ENCODE measurements at places on chromosomes 6 and 20.

- DNase-seq: no peak
Observed at GRCh38 chr6:164693944-164694343, 615.5 kb downstream of the C6orf118 start.

GRCh38 chr6:24861934-24862333 is 63.2 kb upstream of the ARMH2 start:
- no peak for DNase-seq

DNA sequence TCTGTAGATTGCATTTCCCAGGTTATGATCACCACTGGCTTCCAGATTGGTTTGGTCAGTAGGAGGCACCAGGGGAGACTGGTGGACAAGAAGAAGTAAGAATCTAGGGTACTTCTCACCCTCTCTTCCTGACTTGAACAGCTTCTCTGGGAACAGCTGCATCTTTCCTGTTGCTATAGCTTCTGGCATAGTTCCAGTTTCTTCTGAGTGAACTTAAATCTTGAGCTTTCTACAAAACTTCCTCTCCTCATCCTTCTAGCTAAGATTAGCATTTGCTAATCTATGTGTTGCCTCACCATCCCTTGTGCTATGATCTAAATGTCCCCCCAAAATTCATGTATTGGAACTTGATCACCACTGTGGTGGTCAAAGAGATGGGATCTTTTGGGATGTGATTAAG is 724.6 kb downstream of the UTRN start:
- no peak for DNase-seq

GRCh38 chr6:111721753-111722154 is 116.1 kb upstream of the TRAF3IP2 start:
- no peak for DNase-seq

DNA sequence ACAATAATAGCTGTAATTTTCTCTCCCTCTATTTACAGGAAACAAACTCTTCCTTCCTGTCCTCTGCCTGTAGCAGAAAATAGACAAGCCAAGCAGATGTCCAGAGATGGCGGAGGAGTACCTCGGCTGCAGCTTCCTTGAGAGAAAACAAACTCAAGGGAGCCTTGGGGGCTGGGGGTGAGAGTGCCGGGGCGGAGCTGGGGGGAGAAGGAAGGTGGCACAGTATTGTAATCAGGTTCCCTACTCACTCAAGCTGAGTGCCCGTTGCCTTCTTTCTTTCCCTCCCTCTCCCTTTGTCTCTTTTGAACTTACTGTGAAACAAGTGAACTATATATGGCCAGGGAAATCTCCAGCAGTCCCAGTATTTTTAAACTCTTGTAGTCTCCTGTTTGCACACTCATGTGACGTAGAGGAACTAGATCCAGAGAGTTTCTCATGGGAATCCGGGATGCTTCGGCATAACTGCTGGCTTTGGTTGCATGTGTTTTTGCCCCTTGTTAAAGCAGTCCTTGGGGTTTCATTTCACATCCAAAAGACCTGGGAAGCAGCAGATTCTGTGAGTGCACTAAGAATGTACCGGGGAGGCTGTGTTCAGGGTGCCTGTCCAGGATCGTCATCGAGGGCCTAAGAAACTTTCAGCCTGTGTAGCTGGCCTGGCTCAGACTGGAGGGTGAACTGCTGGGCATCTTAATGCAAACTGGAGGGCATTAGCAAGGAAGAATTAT is 44.6 kb upstream of the HDDC2 start:
- DNase-seq: no peak

DNA sequence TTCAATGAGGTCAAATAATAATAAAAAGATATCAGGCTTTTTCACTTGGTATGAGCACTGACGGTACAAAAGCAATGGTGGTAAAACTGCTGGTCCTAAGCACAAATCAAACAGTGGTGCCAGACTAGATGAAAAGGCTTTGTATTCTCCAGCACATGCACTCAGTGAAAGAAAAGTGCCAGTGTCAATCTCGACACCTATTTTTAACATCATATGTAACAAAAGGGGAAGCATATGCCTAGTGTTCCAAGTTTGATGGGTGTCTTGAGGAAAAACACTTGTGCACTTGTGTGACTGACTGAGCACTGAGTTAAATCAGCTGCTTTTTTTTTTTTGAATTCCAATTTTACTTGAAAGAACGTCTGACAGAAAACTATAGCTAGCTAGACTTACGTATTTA is 27.3 kb downstream of the MED23 start:
- no peak for DNase-seq

GRCh38 chr6:113115196-113115595 is 741.9 kb upstream of the MARCKS start:
- DNase-seq: no peak

DNA sequence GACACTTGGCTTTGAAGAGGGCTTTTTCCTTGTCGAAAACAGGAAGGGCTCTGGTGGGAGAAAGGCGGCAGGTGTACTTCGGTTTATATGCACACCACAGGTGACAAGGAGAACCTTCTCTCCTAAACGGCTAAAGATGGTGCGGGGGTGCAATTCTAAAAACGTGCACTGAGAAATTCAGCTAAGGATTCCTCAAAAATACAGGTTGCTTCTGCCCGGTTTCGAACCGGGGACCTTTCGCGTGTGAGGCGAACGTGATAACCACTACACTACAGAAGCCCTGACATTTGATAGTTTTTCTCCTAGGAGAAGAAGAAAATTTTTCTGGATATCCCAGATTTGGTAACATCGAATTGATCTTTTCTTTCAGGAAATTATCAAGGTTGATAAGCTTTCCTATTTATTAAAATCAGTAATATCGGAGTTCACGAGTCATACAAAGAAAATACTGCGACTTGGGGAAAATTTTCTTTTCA is 32.0 kb downstream of the POM121L2 start:
- DNase-seq: peak; percentile 65

DNA sequence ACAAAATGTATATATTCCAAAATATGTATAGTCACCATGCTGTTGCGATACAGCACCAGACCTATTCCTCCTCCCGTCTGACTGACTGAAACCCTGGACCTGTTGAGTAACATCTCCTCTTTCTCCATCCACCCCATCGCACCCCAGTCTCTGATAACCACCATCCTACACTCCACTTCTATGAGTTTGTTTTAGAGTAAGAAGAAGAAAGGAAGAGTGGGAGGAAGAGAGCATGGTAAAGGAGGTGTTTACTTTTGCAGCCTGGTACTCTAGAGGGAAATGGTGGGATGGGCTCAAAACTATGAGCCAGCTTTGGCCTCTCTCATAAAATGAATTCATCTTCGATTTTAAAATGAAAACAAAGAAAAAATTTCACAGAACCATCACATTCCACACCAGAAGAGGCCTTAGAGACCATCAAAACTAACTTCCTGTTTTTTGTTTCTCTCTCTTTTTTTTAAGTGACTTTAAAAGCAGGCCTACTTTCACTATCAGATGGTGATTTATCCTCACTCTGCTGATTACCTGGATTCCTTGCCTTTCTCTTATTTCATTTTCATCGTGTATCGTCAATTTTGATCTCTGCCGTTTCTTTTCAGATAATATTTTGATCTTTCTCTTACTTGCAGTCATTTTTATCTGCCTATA is 16.8 kb upstream of the FUCA2 start:
- no peak for DNase-seq

- no peak for DNase-seq
Observed at GRCh38 chr6:30352550-30352949, 7.6 kb downstream of the RPP21 start.

- DNase-seq: no peak
Observed at GRCh38 chr6:168196881-168197635, 118.0 kb upstream of the FRMD1 start.

- peak; percentile 29 for DNase-seq
Observed at GRCh38 chr6:54892831-54893230, 46.3 kb downstream of the FAM83B start.

DNA sequence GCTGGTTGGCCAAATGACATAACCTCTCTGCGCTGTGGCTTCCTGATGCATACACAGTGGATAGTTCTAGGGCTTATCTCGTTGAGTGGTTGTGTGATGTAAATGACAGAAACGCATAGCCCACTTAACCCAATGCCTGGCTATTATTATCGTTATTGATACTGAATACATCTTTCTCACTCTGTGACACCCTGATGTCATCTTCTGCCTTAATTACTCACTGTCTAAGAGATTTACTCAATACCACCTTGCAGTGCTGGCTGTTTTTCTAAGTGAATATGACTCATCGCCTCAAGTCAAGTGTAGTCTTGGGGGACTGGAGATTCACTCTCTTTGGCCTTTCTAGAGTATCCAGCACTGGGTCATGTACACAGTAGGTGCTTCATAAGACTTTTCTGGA is 73.6 kb downstream of the NDUFAF5 start:
- DNase-seq: no peak

DNA sequence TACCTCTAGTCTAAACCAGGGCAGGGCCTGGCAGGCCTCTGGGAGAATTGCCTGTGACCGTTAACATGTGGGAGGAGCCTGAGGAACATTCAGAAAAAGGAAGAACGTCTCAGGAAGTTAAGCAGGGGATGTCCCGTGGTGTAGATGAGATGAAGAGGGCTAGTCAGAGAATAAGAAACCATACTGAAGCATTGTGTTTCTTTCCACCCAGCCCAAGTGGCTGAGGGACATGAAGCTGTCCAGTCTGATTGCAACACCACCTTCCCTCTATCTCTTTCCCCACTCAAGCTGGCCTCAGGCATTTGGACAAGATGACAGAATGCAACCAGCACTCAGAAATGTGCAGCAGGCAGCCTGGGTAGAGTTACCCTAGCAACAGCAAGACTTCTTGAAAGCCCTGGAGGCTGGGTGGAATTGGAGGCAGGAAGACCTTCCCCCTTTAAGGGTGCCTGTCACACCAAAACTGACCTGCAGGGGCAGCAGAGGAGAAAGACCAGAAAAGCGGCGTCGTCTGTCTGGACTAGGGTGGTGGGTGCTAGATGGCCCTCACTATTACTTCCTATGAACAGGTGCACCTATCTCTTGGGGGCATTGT is 186.1 kb downstream of the UNC5CL start:
- DNase-seq: no peak

All from kidney glomerular epithelial cell (primary cell).